Gastrocnemius medialis (tissue), 4 donors: ENCODE measurements at places on chromosomes 7 and 10. TPM values are rescaled to one million over a fixed set of nuclear protein-coding genes. Genes with fewer than 3 reads are reported as not detected.

DNA sequence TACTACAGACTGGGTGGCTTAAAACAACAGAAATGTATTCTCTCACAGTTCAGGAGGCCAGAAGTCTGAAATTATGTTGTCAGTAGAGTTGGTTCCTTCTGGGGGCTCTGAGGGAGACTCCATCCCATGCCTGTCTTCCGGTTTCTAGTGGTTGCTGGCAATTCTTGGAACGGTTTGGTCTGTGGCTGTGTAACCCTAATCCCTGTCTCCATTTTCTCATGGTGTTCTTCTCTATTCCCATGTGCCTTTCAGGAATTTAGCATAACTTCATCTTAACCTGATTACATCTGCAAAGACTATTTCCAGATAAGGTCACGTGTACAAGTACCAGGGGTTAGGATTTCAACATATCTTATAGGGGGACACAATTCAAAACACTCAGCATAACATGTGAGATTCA, 73.2 kb downstream of the FAM241B start:
- no peak for DNase-seq

DNA sequence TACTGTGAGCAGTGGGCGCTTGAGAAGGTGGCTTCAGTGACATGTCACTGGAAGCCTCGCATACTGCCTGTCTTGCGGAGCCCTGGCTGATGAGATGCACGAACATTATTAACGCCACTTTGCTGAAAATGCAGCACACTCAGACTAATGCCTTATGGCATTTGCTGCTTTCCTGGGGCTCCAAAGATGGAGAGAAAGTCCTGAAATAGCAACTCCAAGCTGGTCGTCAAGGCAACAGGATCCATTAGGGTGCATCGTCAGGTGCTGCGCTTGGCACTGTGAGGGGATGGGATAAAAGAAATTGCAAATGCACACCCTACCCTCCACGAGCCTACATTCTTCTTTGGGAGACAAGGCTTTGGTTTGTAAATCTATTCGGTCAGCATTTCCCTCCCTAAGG, 592.5 kb downstream of the TYW1 start:
- no peak for DNase-seq

GRCh38 chr7:155231941-155232340, 65.7 kb upstream of the INSIG1 start:
- no peak for DNase-seq

DNA sequence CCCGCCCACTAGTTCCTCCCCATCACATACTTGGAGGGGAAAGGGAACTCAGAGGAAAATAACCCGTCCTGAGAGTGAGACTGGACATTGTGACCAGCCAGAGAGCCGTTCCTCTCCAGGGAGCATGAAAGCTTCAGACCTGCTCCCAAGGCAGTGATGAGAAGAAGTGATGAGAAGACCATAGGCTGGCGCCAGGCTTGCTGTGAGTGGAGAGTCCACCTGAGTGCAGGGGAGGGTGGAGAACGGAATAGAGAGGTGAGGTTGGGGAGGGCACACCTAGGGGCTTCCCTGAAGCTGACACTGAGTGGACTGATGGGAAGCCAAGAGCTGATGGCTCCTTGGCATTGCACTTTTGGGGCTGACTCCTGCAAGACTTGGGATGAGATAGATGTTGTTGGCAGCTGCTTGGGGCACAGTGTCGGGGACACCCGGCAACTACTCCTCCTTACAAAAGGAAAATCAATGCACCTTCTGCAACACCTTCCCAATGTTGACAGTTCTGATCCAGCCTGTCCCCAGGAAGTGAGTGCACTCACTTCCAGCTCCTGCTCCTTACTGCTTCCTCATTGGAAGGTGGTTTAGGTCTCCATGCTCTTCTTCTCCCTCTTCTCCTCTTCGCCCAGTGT, 79.4 kb downstream of the EMX2 start:
- no peak for DNase-seq

GRCh38 chr10:19922236-19922963, 106.2 kb downstream of the PLXDC2 start:
- DNase-seq: peak; percentile 44

DNA sequence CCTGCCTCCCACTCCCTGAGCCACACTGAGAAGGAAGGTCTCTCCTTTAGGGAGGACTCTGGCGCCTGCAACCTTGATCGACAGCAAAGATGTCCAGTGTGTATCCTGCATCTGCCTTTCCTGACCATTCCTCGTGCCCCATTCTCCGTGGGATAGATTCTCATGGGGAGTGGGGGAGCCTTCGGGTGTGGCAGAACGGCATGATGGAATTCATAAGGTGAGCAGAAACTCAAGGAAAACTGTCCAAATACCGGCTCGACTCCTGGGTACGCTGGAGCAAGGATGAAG, 636 bp upstream of the RARRES2 start:
- DNase-seq: no peak

- DNase-seq: no peak
Observed at GRCh38 chr7:130913639-130914553, 179.9 kb upstream of the KLF14 start.

The PSMC2 gene
- 258 TPM for total RNA-seq

The UCN3 gene
- total RNA-seq: not detected
